ENCODE measurements at places on chromosomes 16 and 17. TPM values are rescaled to one million over a fixed set of nuclear protein-coding genes. Genes with fewer than 3 reads are reported as not detected.

- H3K27ac ChIP-seq: no peak overlapping the region
- no peaks in the 10 kb centered on the region for H3K27me3 ChIP-seq
- H3K36me3 ChIP-seq: peaks cover 47% of the 10 kb centered on the region
- DNase-seq: no peak
- H3K4me1 ChIP-seq: peaks cover 3% of the 10 kb centered on the region
These were observed 11.9 kb upstream of the DNASE1 start for GRCh38 chr16:3642397-3643094.

- no peaks in the 10 kb centered on the region for H3K4me1 ChIP-seq
- no peak overlapping the region for H3K4me3 ChIP-seq
- H3K27ac ChIP-seq: no peak overlapping the region
- no peaks in the 10 kb centered on the region for H3K36me3 ChIP-seq
- H3K27me3 ChIP-seq: peaks cover 4% of the 10 kb centered on the region
These were observed 22.4 kb downstream of the TBC1D3B start for GRCh38 chr17:36153895-36154610.

DNA sequence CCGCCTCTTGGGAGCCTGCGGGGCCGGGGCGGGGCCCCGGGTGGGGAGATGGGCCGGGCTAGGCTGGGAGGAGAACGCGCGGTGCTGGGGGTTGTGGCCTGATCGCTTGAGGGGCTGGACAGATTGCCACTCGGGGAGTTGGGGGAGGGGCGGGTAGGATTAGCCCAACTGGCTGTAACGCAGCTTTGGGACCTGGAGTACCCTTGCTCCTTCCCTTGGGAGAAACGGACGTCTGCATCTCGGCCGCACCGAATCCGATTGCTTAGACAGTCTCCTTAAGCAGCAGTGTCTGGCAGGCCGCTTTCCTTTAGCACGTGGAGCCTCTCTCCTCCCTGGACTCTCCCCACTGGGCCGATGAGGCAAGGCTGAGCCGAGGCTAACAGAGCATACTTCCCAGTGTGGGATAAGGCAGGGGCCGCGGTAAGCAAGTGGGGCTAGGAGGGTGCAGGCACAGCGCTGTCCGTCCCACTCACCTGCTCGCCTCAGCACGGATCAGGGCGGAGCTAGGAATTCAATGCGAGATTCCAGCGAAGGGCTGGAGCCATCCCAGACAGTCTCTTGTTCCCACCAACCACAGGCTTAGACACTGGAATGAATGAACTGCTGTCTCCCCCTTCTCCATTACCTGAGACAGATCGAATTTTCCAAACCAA lies 540 bp upstream of the ACLY start:
- DNase-seq: no peak
- peak overlapping the region; percentile 76 for H3K27ac ChIP-seq
- peaks cover 22% of the 10 kb centered on the region for H3K4me1 ChIP-seq
- no peaks in the 10 kb centered on the region for H3K36me3 ChIP-seq
- H3K4me3 ChIP-seq: peak overlapping the region; percentile 98

Gene TOX3
- 2.8 TPM for total RNA-seq

GRCh38 chr17:66405836-66406677 lies 103.6 kb downstream of the PRKCA start:
- peaks cover 3% of the 10 kb centered on the region for H3K4me1 ChIP-seq
- no peaks in the 10 kb centered on the region for H3K27me3 ChIP-seq
- H3K4me3 ChIP-seq: no peak overlapping the region
- H3K36me3 ChIP-seq: no peaks in the 10 kb centered on the region
- H3K27ac ChIP-seq: no peak overlapping the region

Gene PPL
- 77.1 TPM for total RNA-seq

All from left lung (tissue), 14 donors.